ENCODE measurements at places on chromosomes 13 and 19.

GRCh38 chr19:10088949-10089554 lies 2.9 kb downstream of the SHFL start:
- no peak for DNase-seq

GRCh38 chr13:107649079-107649478 lies 566.3 kb downstream of the LIG4 start:
- no peak for DNase-seq

GRCh38 chr19:57192077-57192420 lies 749 bp downstream of the ZNF264 start:
- DNase-seq = peak; percentile 14

- no peak for DNase-seq
Measured at GRCh38 chr13:44084146-44084545, 204.4 kb downstream of the LACC1 start.

DNA sequence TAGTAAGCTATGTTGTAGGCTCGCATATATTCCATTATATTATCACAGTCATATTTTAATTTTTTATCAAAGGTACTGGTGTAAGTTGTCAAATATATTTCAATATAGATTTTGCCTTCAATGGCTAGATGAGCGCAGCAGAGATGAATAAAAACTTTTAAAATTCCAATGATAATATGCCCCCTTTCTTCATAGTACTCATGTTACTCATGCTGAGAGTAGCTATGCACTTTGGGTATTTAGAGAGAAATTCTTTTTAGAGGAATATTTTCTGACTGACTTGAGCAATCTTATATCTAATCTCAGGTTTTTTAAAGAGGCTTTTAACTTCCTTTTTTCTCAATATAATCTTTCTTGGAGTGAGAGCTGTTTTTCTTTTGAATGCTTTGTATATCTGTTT lies 11.4 kb downstream of the ZNF254 start:
- no peak for DNase-seq

DNA sequence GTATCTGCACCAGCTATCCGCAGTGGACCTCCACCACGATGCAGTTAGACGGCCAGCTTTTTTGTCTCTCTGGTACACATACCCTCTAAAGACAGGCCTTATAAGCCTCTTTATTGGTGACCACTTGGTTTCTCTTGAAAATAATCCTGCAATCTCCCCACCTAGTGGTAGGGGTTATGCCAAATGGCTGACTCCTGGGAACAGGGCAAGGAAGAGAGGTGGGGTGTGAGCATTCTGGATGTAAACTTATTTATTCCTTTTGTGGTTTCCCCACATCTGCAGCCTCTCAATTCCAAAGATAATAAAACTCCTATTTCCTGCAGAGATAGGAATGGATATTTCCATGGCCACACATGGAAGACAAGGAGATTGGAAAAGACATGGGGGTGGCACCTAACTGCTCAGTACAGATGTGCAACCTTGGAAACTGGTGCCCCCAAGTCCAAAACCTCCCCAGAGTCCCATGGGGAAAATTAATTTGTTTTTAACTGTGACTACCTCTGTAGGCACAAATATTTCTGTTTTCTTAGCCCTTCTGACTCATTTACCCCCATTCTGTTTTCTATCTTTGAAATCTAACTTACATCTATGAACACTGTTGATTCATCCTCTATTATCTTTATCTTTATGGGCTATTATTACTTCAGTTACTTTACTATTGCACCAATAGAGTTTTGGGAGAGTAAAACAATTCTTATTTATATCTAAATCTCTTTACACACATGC lies 112.7 kb upstream of the TSHZ3 start:
- no peak for DNase-seq

DNA sequence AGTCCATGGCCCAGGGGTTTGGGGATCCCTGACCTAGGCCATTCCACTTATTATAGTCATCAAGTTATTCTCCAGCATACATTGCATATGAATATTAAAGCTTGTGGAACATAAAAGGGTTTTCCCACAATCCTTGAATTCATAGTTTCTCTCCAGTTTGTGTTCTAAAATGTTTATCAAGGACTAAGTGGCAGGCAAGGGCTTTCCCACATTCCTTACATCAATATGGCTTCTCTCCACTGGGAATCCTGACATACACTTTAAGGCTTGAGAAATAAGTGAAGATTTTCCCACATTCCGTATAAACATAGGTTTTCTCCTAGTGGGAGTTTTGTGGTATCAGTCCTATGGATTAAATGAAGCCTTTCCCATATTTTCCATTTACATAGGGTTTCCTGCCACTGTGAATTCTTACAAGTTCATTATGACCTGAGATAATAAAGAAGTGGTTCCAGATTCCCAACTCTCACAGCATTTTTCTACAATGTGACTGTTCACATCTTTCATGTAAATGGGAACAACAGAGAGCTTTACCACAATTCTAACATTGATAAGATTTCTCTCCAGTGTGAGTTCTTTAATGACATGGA lies 14.5 kb downstream of the ZNF426 start:
- DNase-seq = peak; percentile 2

GRCh38 chr13:82739881-82740280 lies 1142.4 kb downstream of the SLITRK1 start:
- no peak for DNase-seq

- DNase-seq = no peak
Measured at GRCh38 chr13:96816261-96816660, 178.0 kb downstream of the OXGR1 start.

GRCh38 chr13:107518292-107518691 lies 697.0 kb downstream of the LIG4 start:
- DNase-seq = peak; percentile 41

Data from dermis blood vessel endothelial cell (primary cell).